ENCODE measurements at places on chromosomes 1 and 21.

DNA sequence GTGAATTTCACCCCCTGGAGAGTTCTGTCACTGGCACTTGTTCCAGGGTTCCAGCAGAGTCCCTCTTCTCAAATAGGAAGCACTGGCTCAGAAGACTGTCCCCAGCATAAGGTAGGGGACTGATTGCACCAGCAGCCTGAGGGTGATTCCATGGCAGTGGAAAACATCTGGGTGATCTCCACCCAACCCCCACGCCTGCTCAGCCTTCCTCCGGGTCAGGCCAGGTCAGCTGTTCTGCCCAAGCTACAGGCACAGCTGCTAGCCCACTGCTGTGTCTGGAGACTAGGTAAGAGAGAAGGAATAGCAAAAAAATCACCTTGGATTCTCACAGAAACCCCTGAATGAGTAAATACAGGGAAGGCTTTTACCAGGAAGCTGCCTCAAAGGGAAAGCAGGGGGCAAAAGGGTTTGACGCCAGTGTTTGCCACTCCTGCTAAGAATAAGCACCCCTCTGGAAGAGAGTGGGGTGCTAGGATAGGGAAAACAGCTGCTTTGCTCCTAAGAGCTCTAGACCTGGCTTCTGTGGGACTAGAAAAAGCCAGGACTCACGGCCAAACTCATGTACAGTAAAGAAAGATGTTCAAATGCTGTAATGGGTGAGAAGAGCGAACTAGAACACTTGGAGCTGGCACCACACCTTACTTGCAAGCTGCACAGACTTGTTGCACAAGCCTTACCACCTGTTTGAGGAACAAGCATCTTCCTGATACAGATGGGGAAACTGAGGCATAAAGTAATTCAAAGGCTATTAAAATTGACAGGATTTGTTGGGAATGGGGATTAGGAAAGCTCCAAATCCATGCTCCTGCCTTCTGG is 1.0 kb upstream of the DENND2D start:
- no peak for DNase-seq

- DNase-seq = no peak
Measured at GRCh38 chr1:11272544-11272831, 510 bp upstream of the UBIAD1 start.

DNA sequence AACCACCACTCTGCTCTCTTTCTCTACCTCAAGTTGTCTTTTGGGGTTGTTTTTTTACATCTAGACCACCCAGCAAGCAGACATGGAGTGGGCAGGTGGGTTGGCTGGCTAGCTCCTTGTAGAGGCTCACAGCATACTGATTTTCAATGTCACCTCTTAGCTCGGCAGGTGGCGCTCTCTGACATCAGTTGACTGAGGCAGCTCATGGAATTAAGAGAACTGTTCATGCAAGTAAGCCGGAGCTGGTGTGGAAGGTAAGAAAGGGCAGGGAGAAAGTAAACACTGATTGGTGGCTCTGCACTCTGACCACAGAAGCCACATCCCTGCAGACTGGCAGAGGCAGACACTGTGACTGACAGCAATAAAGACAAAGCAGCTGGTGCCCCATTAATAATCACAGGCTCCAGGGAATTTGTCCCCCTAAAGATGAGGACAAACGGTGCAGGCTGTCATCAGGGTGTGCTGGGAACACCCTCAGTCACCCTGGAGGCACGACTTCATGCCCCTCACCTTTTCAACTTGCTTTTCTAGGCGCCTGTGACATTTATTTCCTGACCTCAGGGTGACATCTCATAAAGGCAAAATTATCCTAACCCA is 226.8 kb downstream of the LMX1A start:
- no peak for DNase-seq

GRCh38 chr1:29208442-29208841 is 22.3 kb downstream of the MECR start:
- no peak for DNase-seq

DNA sequence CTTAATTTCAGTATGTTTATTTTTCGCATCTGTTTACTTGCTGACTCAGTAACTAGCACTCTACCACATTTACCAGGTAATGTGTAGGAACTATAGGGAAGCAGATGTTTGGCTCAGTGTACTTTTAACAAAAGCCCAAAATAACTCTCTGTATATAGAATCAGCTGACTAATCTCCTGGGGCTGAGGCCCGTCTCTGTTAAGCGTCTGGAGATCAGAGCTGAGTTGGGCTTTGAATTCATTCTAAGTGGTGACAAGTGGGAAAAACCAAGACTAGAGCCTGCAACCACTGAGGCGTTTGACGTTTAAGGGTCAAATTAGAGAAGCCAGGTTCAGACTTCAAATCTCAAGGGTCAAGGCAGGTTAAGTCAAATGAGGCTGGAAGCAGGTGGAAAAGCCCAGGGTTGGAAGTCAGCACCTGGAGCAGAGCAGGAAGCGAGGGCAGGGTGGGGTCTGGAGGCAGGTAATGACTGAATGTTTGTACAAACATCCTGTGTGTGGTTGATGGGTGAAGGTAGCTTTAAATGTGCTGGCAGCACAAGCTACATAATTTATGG is 56.8 kb upstream of the LYST start:
- DNase-seq = peak; percentile 47

- DNase-seq = peak; percentile 93
Measured at GRCh38 chr1:155911156-155912055, at the start of gene RIT1. Gene RIT1, minus strand, starts transcription at chr1:155911349. Its CDS starts 588 bp downstream, at chr1:155910761.

DNA sequence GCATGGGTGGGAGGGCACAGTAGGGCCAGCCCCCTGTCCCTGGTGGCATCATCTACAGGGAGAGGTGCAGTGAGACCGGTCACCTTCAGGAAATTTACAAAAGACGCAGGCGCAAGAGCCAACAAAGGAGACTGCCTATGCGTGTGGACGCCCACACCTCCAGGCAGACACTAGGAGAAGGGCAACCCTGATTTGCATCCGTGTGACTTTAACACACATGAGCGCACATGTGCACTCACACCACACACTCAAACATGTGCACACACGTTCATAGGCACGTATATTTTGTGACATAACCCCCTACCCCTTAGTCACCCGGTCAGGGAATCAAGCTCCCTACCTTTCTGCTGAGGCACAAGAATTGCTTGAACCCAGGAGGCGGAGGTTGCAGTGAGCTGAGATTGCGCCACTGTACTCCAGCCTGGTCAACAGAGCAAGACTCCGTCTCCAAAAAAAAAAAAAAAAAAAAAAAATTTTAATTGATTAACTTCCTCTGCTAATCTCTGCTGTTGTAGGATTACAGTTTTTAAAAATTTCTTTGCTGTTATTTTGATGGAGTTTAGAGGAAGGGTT is 84.7 kb upstream of the SLC25A33 start:
- DNase-seq = no peak

GRCh38 chr21:25929856-25930520 is 195.2 kb downstream of the GABPA start:
- DNase-seq = no peak

DNA sequence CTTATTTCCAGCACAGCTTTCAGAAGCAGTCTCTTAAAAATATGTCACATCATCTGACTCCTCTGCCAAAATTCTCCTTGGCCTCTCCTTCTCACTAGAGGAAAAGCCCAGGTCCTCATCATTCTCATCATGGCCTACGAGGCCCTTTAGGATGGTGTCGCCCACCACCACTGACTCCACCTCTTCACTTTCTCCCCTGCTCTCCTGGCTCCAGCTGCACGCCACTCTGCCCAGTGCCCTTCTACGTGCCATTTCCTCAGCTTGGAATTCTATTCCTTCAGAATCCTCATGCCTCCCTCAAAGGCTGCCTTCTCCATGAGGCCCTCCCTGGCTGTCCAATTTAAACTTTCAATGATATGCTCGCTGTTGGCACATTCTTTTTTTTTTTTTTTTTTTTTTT is 25.3 kb upstream of the BTG2 start:
- DNase-seq = no peak

- no peak for DNase-seq
Measured at GRCh38 chr1:6271554-6271953, 10.7 kb upstream of the GPR153 start.

DNA sequence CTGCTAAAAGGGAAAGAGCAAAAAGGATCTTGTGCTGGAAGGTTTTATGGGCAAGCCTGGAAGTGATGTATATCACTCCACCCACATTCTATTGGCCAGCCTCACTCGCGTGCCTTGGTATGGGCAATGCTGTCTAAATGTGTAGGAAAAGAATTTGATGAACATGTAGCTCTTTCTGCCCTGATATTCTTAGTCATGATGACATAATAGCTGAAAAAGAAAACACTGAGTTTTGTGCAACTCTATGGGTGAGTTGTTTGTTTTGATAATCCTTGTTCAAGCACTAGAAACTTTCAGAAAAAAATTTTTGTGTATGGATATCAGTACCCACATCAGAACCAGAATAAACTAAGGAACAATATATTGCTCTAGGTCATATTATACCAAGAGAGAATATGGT is 231.5 kb upstream of the ST6GALNAC5 start:
- no peak for DNase-seq

DNA sequence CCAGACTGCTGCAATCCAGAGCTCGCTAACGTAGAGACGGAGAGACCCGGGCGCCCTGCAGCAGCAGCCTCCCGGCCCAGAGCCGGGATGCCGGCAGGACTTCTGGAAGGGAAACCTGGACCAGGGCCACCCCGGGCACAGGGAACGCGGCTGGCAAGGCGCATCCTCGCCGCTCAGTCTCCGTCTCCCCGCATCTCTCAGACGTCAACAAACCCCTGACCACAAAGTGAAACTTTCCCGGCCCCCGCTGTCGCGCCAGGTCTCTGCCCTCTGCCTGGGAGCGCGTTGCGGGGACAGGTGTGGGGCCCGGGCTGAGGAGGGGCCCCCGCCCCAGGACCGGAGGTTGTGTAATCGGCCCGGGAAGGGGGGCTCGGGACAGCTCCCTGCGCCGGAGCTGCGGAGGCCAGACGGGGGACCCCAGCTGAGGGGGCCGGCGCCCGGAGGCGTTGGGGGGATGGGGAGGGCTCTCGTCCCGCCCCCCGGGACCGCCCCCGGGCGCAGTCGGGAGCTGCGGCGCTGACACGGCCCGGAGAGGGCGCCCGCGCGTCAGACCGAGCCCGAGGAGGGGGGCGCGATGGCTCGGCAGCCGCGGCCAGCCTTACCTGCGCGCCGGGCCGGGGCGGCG is 116.6 kb upstream of the HIVEP3 start:
- DNase-seq = no peak

DNA sequence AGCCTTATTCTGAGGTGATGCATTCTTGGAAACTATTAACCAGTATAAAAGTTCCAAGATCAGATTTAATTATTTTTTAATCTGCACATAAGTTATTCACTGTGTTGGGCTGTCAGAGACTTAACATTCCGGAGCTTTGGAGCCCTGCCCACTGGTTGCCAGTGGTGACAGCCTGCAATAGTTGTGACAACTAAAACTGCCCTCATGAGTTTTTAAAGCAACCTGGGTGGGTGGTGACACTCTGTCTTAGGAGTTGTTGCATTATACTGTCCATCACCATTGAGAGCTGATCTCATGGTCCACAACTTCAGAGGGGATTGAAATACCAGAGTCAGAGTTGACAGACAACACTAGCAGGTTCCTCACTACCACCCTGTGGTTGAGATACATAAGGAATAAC is 653.9 kb upstream of the USP24 start:
- no peak for DNase-seq

- no peak for DNase-seq
Measured at GRCh38 chr1:21335088-21335691, 44.9 kb upstream of the ECE1 start.

GRCh38 chr21:42750737-42751530 is 97.5 kb downstream of the PDE9A start:
- no peak for DNase-seq

GRCh38 chr1:214215583-214215982 is 65.4 kb upstream of the SMYD2 start:
- no peak for DNase-seq

DNA sequence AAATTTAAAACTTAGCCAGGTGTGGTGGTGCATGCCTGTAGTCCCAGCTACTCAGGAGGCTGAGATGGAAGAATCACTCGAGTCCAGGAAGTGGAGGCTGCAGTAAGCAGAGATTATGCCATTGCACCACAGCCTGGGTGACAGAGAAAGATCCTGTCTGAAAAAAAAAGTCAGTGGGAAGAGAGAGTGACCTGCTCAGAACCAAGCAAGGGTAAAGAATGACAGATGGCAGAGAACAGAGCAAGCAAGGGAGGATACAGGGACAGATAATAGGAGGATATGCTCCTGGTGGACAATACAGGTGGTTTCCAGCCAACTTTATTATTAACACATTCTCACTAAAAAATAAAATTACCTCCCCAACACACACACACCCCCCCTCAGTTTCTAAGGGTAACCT is 4.6 kb upstream of the TMEM51 start:
- DNase-seq = no peak

DNA sequence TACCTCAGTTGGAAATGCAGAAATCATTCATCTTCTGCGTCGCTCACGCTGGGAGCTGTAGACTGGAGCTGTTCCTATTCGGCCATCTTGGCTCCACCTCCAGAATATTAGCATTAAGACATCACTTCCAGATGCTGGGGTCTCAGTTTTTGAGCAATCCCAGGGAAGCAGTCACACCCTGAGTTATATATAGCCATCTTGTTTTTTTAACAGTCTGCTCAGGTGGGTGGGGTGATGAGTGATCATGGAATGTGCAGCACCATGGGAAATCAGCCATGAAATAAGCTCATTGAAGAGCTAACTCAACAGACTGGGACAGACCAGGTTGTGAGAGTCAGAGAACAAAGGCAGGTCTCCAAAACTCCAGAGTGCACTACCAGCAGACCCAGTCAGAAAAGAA is 27.0 kb upstream of the HMGB4 start:
- DNase-seq = no peak

DNA sequence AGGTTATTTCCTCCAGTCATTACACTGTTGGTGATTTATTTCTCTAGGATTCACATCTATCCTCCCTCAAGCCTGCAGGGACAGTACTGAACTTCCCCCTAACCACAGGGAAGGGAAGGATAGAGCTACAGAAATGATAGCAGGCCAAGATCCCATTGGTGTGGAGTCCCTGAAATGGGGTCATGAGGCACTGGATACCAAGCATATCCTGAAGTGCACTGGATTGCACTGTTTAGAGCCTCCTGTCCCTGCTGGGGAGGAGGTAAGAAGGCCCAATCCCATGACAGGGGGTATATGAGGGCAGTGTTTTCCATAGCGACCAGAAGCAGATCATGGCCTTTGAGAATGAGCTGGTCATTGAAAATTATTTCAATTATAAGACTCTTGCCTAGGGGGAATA is 56.8 kb downstream of the C1orf21 start:
- no peak for DNase-seq

DNA sequence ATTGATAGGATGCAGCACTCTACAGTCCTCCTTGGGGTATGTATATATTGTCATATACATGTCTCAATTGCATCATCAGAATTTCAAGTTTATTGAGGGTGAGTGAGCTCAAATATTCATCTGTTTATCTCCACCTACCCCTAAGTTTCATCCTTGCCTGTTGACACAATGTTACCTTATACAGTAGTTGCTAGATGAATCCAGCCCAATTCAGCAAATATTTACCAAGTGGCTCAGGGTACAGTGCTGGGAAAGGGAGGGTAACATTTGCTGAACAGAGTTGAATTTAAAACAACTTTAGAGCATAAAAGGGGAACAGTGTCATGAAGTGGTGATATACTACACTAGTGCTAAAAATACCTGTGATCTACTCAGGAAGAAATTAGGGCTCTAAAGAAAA is 14.4 kb downstream of the ELAVL4 start:
- DNase-seq = no peak

All from CD4-positive, alpha-beta T cell (primary cell).